ENCODE measurements at places on chromosomes 12 and 14. TPM values are rescaled to one million over a fixed set of nuclear protein-coding genes. Genes with fewer than 3 reads are reported as not detected.

CLMN gene
- 5.2 TPM for total RNA-seq

TMEM121 gene
- 0.93 TPM for total RNA-seq

OR4L1 gene
- total RNA-seq: not detected

SERPINA9 gene
- not detected for total RNA-seq

CTSG gene
- not detected for total RNA-seq

SYT1 gene
- total RNA-seq: 37.9 TPM

TAS2R9 gene
- total RNA-seq: not detected

IL26 gene
- not detected for total RNA-seq

MANSC4 gene
- total RNA-seq: not detected

ARMH4 gene
- total RNA-seq: 20.2 TPM

ERG28 gene
- total RNA-seq: 27.9 TPM

KLRG1 gene
- total RNA-seq: 8.0 TPM

FAM186B gene
- 0.38 TPM for total RNA-seq

NOVA1 gene
- total RNA-seq: 10.9 TPM

ZDHHC22 gene
- total RNA-seq: 29.3 TPM

WNT1 gene
- total RNA-seq: not detected

IPO8 gene
- total RNA-seq: 53.6 TPM

AQP2 gene
- not detected for total RNA-seq

GPR135 gene
- total RNA-seq: 2.2 TPM

RFLNA gene
- total RNA-seq: 20.4 TPM

OLR1 gene
- not detected for total RNA-seq

LALBA gene
- not detected for total RNA-seq

AQP5 gene
- 2.2 TPM for total RNA-seq
